ENCODE measurements at places on chromosomes 3 and 15. TPM values are rescaled to one million over a fixed set of nuclear protein-coding genes. Genes with fewer than 3 reads are reported as not detected.

SLC2A2 gene
- not detected for total RNA-seq

CA12 gene
- total RNA-seq, result 0.81 TPM

LPCAT4 gene
- 35.1 TPM for total RNA-seq

GRCh38 chr3:170703121-170703588 is 117.3 kb upstream of the SLC7A14 start:
- no peak overlapping the region for H3K27ac ChIP-seq
- H3K36me3 ChIP-seq, result no peaks in the 10 kb centered on the region
- H3K4me1 ChIP-seq, result peaks cover 5% of the 10 kb centered on the region
- no peaks in the 10 kb centered on the region for H3K27me3 ChIP-seq

DNA sequence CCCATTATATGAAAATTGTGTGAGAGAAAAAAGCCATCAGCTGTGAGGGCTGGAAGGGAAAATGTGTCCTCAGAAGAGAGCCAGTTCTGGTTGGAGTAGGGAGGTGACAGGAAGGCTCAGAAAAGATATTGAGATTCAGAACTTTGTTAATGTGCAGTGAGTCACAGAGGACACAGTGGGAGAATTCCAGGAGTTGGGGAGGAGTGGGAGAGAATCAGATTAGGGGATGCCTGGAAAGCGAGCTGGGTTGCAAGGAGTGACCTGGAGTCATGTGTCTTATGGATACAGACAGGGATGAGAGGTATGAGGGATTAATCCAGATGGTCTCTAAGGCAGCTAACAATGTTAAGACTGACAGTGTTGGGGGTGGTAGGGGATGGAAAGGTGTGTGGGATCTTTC is 67.5 kb downstream of the CHST2 start:
- no peak overlapping the region for H3K4me3 ChIP-seq
- H3K4me1 ChIP-seq, result no peaks in the 10 kb centered on the region
- H3K36me3 ChIP-seq, result no peaks in the 10 kb centered on the region
- no peak for DNase-seq
- H3K27ac ChIP-seq, result no peak overlapping the region

- H3K4me1 ChIP-seq, result no peaks in the 10 kb centered on the region
- no peaks in the 10 kb centered on the region for H3K36me3 ChIP-seq
Measured at GRCh38 chr3:42192334-42193200, 73.4 kb downstream of the CCK start.

- no peaks in the 10 kb centered on the region for H3K4me1 ChIP-seq
- no peak overlapping the region for H3K27ac ChIP-seq
- no peak for DNase-seq
- H3K4me3 ChIP-seq, result no peak overlapping the region
- no peaks in the 10 kb centered on the region for H3K36me3 ChIP-seq
Measured at GRCh38 chr3:75981401-75981800, 196.1 kb upstream of the ZNF717 start.

GRCh38 chr15:98896802-98897732 is 110.5 kb downstream of the PGPEP1L start:
- no peak for DNase-seq
- H3K27ac ChIP-seq, result no peak overlapping the region
- peaks cover 33% of the 10 kb centered on the region for H3K4me1 ChIP-seq
- no peak overlapping the region for H3K4me3 ChIP-seq
